CD4-positive, alpha-beta T cell treated with Interleukin-21 for 1 hour (primary cell): ENCODE measurements at places on chromosomes 6 and 20.

GRCh38 chr6:152094276-152094675 lies 286.8 kb downstream of the ESR1 start:
- DNase-seq, result no peak

- DNase-seq, result peak; percentile 96
Measured at GRCh38 chr6:26025894-26026832, 61.1 kb upstream of the HFE start.

GRCh38 chr6:7114744-7115458 lies 7.1 kb downstream of the RREB1 start:
- DNase-seq, result no peak

GRCh38 chr6:157036245-157036711 lies 259.1 kb downstream of the ARID1B start:
- no peak for DNase-seq

DNA sequence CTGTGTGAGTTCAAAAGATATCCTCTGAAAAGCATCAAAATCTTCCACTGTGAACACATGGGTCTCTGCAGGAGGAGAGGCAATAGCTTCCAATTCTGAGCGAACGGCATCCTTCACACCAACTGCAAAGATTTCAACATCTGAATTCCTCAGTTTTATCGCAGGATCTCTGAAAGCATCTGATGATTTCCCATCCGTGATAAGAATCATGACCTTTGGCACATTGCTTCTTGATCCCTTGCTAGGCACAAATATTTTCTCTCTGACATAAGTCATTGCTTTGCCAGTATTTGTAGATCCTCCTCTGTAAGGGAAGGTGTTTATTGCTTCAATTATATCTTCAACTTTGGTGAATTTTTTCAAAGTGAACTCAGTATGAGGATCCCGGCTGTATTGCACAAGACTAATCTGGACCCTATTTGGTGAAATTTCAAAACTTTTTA lies 22.7 kb downstream of the COL12A1 start:
- DNase-seq, result no peak

DNA sequence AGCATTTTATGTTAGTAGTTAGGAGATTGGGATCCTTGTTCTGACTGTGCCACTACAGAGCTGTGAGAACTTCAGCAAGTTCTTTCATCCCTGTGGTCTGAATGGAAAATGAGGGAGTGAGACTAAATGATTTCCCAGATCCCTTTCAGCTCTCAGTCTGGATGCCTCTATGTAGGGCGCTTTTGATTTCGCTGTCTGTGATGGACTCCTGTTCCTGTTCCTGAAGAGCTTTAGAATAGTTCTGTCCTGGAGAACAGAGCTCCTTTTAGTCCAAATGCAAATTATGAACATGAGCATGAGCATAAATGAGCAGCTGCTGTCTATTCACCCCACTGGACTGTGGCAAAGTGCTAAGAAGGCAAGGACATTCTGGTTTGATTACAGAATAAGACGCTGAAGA lies 61.4 kb upstream of the NT5E start:
- DNase-seq, result no peak

GRCh38 chr20:56358070-56358469 lies 704 bp upstream of the FAM210B start:
- no peak for DNase-seq

- no peak for DNase-seq
Measured at GRCh38 chr20:23234311-23235078, 116.1 kb upstream of the NXT1 start.

- no peak for DNase-seq
Measured at GRCh38 chr20:37200926-37201826, 21.8 kb upstream of the MROH8 start.

DNA sequence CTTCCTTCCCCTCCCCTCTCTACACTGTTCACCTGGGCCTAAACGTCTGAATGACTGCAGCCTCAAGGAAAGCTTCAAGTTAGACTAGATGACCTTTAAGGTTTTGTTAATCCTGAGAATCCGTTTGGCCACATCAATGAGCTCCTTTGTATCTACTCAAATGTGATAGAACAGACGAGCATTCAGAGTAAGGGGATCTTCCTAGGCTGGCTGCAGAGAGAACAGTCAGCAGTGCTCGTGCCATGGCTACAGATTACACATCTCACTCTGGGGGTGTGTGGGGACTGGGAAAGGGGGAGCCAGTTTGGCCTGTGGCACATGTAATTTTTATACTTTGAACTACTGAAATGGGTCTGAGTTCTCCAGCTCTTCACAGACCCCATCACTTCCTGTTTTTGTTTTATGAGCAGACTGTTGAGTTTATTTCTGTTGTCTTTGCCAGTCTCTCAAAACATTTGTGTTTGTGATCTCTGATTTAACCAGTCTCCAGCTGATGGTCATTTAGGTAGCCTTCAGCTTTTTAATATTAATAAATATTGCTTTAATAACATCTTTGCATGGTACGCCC lies 50.9 kb downstream of the KCNS1 start:
- DNase-seq, result no peak

DNA sequence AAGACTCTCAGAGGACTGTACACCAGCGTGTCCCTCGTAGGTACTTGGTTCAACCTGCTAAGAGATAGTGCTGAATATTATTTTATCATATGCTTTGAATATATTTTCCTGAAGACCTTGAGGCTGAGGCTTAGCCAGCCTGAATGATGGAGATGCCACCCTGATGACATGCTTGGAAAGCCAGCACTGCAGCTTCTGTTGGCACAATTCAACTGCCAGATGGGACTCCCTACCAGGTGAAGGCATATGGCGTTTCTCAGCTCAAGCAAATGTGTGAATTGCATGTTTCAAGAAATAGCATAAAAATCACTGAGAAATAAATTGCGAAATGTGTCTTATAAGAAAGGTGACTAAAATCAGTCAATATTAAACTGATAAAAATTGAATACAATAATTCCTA lies 228.1 kb upstream of the CST7 start:
- no peak for DNase-seq

- DNase-seq, result no peak
Measured at GRCh38 chr20:18813483-18813882, at the start of gene SCP2D1. Gene SCP2D1, plus strand, starts transcription at chr20:18813783. Its CDS starts 33 bp downstream, at chr20:18813816.

- DNase-seq, result peak; percentile 58
Measured at GRCh38 chr20:53598140-53599043, 4.8 kb upstream of the ZNF217 start.

DNA sequence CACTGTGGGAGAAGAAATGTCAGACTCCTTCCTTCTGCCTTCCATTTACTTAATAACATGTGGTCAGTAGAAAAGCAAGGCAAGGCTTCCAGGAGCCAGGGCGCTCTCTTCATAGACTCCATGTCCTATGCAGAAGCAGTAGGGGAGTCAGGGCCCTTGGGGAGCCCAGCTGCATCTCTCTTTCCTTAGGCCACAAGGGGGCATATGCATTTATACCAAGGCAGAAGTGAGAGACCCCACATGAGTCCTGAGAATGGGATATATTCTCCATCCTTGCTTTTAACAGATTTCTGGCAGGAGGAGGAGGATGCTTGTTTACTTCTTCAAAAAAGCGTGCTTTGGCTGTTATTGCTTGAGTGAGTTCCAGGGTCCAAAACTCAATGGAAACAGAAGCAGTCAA lies 198.5 kb downstream of the HIVEP2 start:
- DNase-seq, result peak; percentile 54

- no peak for DNase-seq
Measured at GRCh38 chr20:64064145-64064698, 1.2 kb downstream of the TCEA2 start.

DNA sequence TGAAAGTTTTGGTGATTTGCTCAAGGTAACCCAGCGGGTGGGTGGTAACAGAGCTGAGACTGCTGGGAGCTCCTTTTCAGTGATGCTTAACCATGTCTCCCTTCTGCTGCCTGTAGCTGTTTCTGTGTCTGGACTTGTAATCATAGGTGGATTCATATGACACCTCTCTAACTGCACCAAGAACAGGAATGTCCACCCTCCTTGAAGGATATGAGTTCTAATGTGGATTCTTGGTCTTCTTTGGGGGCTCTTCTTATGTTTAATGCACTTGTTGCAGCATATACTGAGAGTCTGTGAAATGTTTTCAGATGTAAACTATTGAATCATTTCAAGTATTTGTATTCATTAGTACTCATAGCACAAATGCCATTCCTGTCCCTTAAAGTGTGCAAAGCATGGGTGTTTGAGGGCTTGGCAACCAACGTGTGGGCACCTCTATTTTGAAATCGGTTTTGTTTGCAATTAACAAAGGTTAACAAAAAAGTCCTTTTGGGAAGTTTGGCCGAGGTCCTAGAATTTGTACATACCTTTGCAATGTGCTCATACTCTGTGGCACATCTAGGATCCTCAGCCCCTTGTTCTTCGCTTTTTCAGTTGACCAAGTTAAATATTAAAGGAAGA lies 138.0 kb downstream of the SOX4 start:
- DNase-seq, result no peak

GRCh38 chr20:7285918-7286556 lies 518.6 kb downstream of the BMP2 start:
- no peak for DNase-seq

DNA sequence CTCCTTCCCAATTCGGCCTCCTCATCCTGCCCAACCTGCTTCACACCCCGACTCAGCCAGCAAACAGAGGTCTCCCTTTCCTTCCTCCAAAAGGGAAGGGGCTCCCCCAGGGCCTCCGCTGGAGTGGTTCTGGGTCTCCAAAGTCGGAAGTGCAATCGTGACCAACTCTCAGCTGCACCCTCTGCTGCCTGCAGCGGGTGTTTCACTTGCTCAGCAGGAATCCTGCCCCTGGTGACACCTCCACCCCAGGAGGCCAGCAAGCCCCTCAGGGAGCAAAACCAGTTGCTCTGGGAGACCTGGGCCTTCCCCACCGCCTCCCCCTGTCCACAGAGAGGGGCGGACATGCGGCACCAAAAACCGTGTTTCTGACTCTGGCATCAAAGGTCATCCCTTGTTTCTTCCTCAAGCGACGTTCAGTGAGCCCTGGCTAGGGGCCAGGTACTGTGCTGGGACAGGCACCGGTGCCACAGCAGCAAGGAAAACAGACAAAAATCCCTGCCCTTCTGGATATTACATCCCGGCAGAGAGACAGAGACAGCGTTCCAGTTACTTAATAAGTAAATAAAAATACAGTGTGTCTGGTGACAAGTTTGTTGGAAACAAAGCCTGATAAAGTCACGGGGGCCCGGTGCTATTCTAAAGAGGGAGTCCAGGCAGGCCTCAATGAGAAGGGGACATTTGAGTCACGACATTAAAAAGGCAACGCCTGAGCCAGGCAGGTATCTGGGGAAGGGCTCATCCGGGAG lies 219.0 kb downstream of the BMP7 start:
- DNase-seq, result no peak

DNA sequence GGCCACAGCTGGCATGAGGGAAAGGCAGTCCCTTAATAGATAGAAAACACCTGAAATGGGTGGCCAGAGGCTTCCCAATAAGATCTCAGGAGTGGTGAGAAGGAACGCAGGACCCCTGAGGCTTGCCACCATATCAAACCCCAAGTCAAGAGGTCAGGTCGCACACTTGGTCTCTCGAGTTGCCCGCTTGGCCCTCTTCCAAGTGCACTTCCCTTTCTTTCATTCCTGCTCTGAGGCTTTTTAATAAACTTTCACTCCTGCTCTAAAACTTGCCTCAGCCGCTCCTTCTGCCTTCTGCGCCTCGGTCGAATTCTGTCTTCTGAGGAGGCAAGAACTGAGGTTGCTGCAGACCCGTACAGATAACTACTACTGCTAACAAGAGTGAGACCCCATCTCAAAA lies 64.2 kb downstream of the SLC2A10 start:
- no peak for DNase-seq

DNA sequence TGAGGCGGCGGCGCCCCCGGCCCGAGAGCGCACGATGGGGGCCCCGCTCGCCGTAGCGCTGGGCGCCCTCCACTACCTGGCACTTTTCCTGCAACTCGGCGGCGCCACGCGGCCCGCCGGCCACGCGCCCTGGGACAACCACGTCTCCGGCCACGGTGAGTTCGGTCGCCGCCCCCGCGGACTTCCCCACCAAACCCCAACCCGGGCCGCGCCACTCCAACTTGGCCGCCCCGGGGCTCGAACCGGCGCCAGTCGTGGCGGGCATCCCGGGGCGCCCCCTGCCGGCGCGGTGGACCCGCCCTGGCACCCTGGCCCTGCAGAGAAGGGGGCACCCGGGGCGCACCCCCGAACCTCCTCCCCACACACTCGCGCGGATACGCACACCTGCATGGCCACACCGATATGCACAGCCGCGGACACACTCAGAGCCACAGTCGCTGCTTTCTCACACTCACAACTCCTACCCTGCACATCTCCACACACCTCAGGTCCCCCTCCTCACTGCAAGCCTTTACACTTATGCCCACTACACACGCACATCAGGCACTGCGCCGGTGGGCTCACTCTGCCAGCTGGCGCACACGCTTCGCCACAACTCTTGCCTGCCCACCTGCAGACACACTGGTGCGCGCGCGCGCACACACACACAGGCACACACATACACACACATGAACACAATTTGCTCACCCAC lies 535 bp downstream of the VSTM2L start:
- no peak for DNase-seq

DNA sequence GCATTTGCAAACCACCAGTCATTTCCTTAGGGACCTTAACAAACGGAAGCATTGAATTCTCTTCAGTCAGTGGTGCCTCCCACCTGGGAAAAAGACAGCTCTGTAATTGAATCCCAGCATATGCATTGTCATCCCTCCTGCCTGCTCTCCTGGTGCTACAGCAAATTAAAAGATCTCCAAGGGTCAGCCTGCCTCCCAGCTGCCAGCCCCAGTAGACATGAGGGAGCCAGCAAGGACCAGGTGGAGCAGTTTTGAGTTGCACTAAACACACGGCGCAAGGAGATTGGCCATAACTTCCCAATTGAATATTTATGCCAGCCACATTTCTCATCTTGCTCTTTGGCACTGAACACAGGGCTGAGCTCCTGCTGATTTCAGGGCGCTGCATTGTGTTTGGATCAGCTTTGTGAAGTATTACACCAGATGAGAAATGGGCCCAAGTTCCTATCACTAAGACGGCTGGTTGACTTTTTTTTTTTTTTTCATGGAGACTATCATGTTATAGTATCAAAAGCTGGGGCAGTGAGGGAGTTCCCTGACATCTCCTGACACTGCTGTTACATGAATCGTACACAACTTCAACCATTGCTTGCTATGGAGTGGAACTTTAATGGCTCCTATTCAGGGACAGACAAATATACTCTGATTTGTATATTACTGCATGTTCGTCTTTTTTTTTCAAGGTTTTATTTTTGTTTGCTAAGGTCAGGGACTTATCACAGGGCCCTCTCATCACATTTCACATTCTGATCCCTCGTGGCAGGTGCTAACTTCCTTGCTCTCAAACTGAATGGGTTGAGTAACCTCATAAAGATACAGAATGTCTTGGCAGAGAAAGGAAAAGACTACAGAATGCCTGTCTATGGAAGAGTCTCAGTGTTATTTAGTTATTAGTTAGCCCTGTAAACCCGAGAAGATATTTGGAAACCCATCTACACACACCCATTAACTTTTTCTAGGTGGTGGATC lies 191.1 kb downstream of the EYA4 start:
- no peak for DNase-seq

GRCh38 chr6:17580518-17581048 lies 19.5 kb upstream of the FAM8A1 start:
- DNase-seq, result no peak

DNA sequence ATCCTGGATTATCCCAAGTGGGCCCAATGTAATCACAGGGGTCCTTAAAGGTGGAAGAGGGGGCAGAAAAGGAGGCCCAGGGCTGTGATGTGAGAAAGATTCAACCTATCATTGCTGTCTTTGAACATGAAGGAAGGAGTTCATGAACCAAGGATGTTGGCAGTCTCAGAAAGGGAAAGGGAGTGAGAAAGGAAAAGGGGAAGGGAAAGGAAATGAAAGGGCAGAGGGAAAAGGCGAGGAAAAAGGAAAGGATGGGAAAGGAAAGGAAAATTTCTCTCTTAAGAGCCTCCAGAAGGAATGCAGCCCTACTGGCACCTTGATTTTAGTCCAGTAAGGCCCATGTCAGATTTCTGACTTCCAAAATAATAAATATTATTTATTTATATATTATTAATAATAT lies 687.8 kb downstream of the COL12A1 start:
- no peak for DNase-seq
